Type B pancreatic cell (in vitro differentiated cells): ENCODE measurements at places on chromosomes 6 and 20. TPM values are rescaled to one million over a fixed set of nuclear protein-coding genes. Genes with fewer than 3 reads are reported as not detected.

HLA-DQA1 gene
- not detected in 2 replicates for total RNA-seq

MOG gene
- not detected in 2 replicates for total RNA-seq

GGT7 gene
- 34.3 and 62.7 TPM in 2 replicates for total RNA-seq

ZC2HC1B gene
- total RNA-seq = 0.34 TPM in 1 of 2 replicates, not detected in the other

BMP6 gene
- total RNA-seq = 1.5 and 1.8 TPM in 2 replicates

DUSP15 gene
- 3.0 and 9.1 TPM in 2 replicates for total RNA-seq

PNPLA1 gene
- total RNA-seq = 0.12 TPM in 1 of 2 replicates, not detected in the other

HSPA1L gene
- 1.8 and 1.9 TPM in 2 replicates for total RNA-seq

RAMACL gene
- total RNA-seq = 0.85 and 1.5 TPM in 2 replicates

KIF25 gene
- not detected in 2 replicates for total RNA-seq

TCF19 gene
- total RNA-seq = 8.9 and 18.9 TPM in 2 replicates

HDGFL1 gene
- total RNA-seq = not detected in 2 replicates

HCK gene
- not detected in 2 replicates for total RNA-seq

SLC4A11 gene
- 5.8 and 6.9 TPM in 2 replicates for total RNA-seq

CRISP3 gene
- 57.4 and 120 TPM in 2 replicates for total RNA-seq

DHX35 gene
- total RNA-seq = 7.1 and 14.0 TPM in 2 replicates

MAFB gene
- 104 and 114 TPM in 2 replicates for total RNA-seq

FOXA2 gene
- 17.5 and 21.2 TPM in 2 replicates for total RNA-seq

ZC3H12D gene
- total RNA-seq = 0.58 and 0.98 TPM in 2 replicates

KHDC1 gene
- total RNA-seq = 2.0 and 5.3 TPM in 2 replicates

FAXC gene
- total RNA-seq = 11.3 and 12.5 TPM in 2 replicates

CAP2 gene
- total RNA-seq = 6.1 and 9.3 TPM in 2 replicates

RGL2 gene
- total RNA-seq = 128 and 176 TPM in 2 replicates

LY6G5C gene
- total RNA-seq = 2.0 and 2.3 TPM in 2 replicates

MYO6 gene
- 46.7 and 110 TPM in 2 replicates for total RNA-seq

SLC26A8 gene
- total RNA-seq = 0.19 TPM in 1 of 2 replicates, not detected in the other

ZNF76 gene
- 25.3 and 37.3 TPM in 2 replicates for total RNA-seq

NRN1 gene
- 0.48 and 6.3 TPM in 2 replicates for total RNA-seq

NKAPL gene
- 0.55 TPM in 1 of 2 replicates, not detected in the other for total RNA-seq

XKR7 gene
- total RNA-seq = 4.2 and 4.9 TPM in 2 replicates

C20orf202 gene
- 0.24 and 0.33 TPM in 2 replicates for total RNA-seq

IL17F gene
- not detected in 2 replicates for total RNA-seq

GGTLC1 gene
- not detected in 2 replicates for total RNA-seq

SSTR4 gene
- not detected in 2 replicates for total RNA-seq

LY6G6D gene
- total RNA-seq = 1.5 TPM in 1 of 2 replicates, not detected in the other

ILRUN gene
- 60.3 and 83.4 TPM in 2 replicates for total RNA-seq

BACH2 gene
- 8.5 and 33.5 TPM in 2 replicates for total RNA-seq

GPR6 gene
- total RNA-seq = not detected in 2 replicates

ASIP gene
- 1.1 TPM in 1 of 2 replicates, not detected in the other for total RNA-seq

LAMA2 gene
- 0.76 and 54.0 TPM in 2 replicates for total RNA-seq

TREM1 gene
- not detected in 2 replicates for total RNA-seq

IP6K3 gene
- 0.75 TPM in 1 of 2 replicates, not detected in the other for total RNA-seq

SYCP2 gene
- 0.88 and 1.6 TPM in 2 replicates for total RNA-seq

CLIC5 gene
- 31.3 and 75.8 TPM in 2 replicates for total RNA-seq

PDYN gene
- 0.19 TPM in 1 of 2 replicates, not detected in the other for total RNA-seq

BPI gene
- total RNA-seq = 0.17 TPM in 1 of 2 replicates, not detected in the other

RRBP1 gene
- total RNA-seq = 161 and 230 TPM in 2 replicates

MEP1A gene
- 3.6 and 22.4 TPM in 2 replicates for total RNA-seq

NNAT gene
- 19.2 and 114 TPM in 2 replicates for total RNA-seq
